ENCODE measurements at places on chromosomes 2 and 18. TPM values are rescaled to one million over a fixed set of nuclear protein-coding genes. Genes with fewer than 3 reads are reported as not detected.

Gene MIB1
- total RNA-seq: 26.7 TPM

Gene C1QL2
- total RNA-seq: not detected

Gene DOK6
- 2.4 TPM for total RNA-seq

Gene SLC19A3
- 1.6 TPM for total RNA-seq

Gene CRYGC
- not detected for total RNA-seq

Gene CDCA7
- 20.8 TPM for total RNA-seq

Gene NT5DC4
- total RNA-seq: not detected

Gene FBXO11
- total RNA-seq: 38.2 TPM

- no peak for DNase-seq
Measured at GRCh38 chr2:37825586-37825985, 99.5 kb upstream of the RMDN2 start.

DNA sequence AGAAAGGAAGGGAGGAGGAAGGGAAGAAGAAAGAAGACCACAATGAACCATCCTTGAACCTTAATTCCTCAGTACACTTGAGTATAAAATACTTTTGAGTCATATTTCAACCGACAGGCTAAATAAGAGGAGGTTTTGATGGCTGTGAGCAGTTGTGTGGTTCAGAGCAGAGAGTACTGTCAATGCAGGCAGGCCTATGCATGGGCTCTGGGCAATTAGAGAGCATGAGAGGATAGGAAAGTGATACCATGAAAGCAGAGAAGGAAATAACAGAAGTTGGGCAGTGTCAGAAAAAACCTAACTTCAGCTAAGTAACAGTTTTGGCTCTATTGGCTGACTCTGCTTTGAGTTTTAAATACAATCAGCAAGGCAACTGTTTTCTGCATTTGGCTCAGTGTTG, 123.6 kb upstream of the STK17B start:
- DNase-seq: no peak

DNA sequence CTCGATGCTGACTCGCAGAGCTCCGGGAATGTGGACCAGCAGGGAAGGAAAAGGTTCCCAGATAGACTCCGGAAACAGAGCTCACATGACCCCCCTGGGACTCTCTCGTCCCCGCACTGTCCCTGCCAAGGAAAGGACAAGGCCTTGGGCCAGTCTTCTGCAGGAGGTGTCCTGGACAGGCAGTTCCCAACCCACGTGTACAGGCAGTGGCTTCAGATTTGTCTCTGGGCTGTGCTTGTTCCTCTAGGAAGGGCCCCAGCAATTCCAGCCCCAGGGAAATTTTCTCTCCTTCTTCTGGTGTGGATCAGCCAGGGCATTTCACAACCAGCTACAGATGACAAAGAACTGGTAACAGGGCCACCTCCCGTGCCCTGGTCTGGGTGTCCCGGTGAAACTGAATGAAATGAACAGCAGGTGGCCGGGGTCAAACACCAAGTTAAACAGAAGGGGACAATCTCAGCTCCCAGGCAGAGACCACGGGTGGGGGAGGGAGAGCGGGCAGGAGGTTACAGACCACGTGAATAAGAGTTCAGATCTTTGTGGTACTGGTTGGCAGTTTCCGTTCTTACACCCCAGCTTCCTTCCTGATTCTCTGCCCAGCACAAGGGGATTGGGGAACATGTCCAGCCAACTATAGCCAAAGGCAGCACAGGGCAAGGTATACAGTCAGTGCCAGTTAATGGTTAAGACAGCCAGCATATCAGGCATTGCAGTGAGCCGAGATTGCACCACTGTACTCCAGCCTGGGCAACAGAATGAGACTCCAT, 52.2 kb upstream of the CAB39 start:
- no peak for DNase-seq

- DNase-seq: no peak
Measured at GRCh38 chr2:173119944-173120343, 44.3 kb downstream of the MAP3K20 start.

DNA sequence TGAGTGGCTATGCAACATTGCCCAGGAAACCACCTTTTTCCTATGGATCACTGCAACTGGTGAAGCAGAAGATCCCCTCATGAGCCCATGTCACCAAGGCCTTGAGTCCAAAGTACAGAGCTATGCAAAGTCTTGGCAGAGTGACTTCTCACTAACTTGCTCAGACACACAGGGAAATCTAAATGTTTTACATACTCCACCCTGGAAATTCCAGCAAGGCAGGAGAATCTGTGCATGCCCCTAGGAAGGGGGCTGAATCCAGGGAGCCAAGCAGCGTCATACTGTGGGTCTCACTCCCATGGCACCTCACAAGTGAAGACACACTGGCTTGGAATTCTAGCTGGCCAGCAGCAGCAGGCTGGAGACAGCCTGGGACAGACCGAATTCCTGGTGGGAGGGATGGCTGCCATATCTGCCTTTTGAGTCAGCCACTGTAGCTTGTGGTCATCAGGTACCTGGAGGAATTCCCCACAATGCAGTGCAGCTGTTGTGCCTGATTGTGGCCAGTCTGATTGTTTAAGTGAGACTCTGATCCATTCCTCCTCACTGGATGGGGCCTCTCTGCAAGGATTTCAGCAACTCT, 1817.4 kb downstream of the SUCLG1 start:
- no peak for DNase-seq

DNA sequence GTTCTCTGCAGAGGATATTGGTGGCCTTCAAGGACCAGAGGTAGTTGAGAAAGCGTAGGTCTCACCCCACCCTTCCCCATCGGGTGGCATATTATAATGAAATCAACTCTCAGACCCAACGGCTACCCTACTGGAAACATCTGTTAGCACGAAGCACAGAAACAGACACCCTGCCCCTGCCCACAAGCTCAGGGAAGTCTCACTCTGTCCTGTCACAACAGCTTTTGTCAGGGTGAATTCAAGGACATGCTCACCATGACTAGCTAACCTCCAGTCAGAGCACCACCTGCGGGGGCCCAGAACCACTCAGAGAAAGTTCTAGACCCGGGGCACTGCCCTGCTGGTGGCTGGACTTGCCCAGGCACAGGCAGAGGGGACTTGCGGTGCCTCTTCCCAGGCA, 3.5 kb upstream of the B3GNT7 start:
- no peak for DNase-seq
